ENCODE measurements at places on chromosomes 16 and 17. TPM values are rescaled to one million over a fixed set of nuclear protein-coding genes. Genes with fewer than 3 reads are reported as not detected.

DNA sequence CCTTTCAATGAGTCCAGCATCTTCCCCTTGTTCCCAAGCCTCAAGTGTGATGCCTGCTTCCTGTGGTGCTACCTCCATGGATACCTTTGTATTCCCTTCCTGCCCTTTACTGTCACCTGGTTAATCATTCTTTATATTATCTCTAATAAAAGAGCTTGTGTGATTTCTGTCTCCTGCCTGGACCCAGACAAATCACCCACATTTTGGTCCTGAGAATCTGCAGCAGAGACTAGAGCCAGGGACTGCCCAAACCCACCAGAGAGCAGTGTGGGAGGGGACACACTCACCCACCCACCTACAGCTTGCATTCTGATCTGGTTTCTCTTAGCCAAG lies 30.2 kb downstream of the CDRT4 start:
- peaks cover 11% of the 10 kb centered on the region for H3K36me3 ChIP-seq
- H3K27ac ChIP-seq = no peak overlapping the region
- H3K4me1 ChIP-seq = peaks cover 3% of the 10 kb centered on the region
- peak overlapping the region; percentile 23 for H3K4me3 ChIP-seq

The AOC2 gene
- 0.67 TPM for total RNA-seq

DNA sequence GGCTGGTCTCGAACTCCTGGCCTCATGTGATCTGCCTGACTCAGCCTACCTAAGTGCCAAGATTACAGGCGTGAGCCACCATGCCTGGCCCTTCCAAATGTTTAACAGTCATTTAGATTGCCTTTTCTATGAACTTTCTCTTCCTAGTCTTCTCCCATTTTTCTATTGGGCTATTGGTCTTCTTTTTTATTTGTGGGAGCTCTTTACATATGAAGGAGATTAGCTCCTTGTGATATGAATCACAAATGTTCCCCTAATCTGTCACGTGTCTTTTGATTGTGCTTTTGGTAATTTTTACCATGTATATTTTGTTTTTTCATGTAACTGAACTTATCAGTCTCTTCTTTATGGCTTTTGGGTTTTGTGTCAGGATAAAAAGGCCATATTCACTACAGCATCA lies 11.9 kb downstream of the ADCY7 start:
- H3K4me3 ChIP-seq = no peak overlapping the region
- peaks cover 71% of the 10 kb centered on the region for H3K4me1 ChIP-seq
- H3K36me3 ChIP-seq = peaks cover 9% of the 10 kb centered on the region

The NR1D1 gene
- total RNA-seq = 0.65 TPM

The NFATC2IP gene
- total RNA-seq = 58.2 TPM

The SLC4A1 gene
- total RNA-seq = 0.19 TPM

GRCh38 chr17:77657839-77658238 lies 300.7 kb upstream of the TNRC6C start:
- no peaks in the 10 kb centered on the region for H3K4me1 ChIP-seq
- no peak overlapping the region for H3K4me3 ChIP-seq
- no peak for DNase-seq
- no peak overlapping the region for H3K27ac ChIP-seq

DNA sequence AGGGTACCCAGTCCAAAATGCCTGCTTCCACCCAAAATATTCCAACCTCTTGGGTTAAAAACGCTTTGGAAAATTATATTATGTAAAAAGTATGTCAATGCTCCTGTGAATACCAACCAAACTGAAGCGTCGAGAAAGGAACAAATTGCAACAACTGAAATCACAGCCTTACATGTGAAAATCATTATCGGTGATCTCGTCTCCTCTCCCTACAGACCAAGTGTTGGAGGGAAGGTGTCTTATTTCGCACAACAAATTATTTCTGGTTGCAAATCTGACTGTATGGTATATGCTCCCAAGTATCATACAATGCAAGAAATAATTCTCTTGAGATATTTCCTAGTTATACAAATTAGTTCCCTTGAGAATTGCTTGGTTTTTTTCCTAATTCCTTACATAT lies 89.3 kb upstream of the CDYL2 start:
- no peak overlapping the region for H3K4me3 ChIP-seq
- H3K36me3 ChIP-seq = no peaks in the 10 kb centered on the region
- H3K27ac ChIP-seq = no peak overlapping the region

DNA sequence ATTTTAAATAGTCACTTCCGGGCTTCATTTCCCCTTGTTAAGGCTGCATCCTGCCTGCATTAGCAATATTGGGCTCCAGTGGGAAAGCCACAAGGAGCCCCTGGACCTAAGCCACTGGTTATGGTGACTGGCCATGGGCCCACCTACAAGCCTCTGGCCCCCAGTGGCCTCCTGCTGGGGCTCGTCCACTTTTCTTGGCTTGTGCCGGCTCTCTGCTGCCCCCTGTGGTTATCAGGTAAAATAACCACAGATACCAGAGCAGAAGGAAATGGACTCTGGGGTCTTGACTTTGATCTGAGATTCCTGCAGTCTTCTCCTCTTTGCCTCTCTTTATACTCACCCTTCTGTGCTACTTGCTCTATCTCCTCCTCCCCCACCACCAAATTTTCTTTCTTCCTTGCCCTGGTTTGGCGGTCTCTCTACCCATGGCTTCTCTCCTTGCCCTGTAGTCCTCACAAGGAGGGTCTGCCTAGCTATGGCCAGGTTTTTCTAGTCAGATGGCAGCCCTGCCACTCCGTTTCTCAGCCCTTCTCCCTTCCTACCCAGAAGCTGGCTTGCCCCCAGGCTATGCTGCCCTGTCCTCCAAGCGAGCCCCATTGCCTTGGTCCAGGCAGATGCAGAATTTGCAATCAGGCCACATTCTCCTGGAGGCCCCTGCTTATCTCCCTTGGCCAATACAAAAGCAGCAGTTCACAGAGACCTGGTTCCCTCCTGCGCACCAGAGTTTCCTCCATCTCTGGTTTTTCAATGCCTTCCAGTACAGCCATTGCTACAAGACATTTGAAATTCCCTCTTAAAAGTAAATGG lies 82.9 kb upstream of the RCVRN start:
- peaks cover 48% of the 10 kb centered on the region for H3K4me1 ChIP-seq
- H3K36me3 ChIP-seq = 0 out of 2 replicates have a peak, but pooled peaks cover 14% of the 10 kb centered on the region
- DNase-seq = peak; percentile 85

The FBXW10B gene
- total RNA-seq = 0.26 TPM

- no peak overlapping the region for H3K4me3 ChIP-seq
- no peaks in the 10 kb centered on the region for H3K36me3 ChIP-seq
- H3K4me1 ChIP-seq = no peaks in the 10 kb centered on the region
- DNase-seq = no peak
- H3K27me3 ChIP-seq = no peaks in the 10 kb centered on the region
Measured at GRCh38 chr17:81193470-81194224, 27.6 kb upstream of the AATK start.

- peaks cover 45% of the 10 kb centered on the region for H3K4me1 ChIP-seq
- H3K27ac ChIP-seq = peak overlapping the region; percentile 82
- no peaks in the 10 kb centered on the region for H3K36me3 ChIP-seq
- peak; percentile 96 for DNase-seq
- no peaks in the 10 kb centered on the region for H3K27me3 ChIP-seq
- H3K4me3 ChIP-seq = peak overlapping the region; percentile 78
Measured at GRCh38 chr16:30092373-30093010, 768 bp upstream of the TBX6 start.

DNA sequence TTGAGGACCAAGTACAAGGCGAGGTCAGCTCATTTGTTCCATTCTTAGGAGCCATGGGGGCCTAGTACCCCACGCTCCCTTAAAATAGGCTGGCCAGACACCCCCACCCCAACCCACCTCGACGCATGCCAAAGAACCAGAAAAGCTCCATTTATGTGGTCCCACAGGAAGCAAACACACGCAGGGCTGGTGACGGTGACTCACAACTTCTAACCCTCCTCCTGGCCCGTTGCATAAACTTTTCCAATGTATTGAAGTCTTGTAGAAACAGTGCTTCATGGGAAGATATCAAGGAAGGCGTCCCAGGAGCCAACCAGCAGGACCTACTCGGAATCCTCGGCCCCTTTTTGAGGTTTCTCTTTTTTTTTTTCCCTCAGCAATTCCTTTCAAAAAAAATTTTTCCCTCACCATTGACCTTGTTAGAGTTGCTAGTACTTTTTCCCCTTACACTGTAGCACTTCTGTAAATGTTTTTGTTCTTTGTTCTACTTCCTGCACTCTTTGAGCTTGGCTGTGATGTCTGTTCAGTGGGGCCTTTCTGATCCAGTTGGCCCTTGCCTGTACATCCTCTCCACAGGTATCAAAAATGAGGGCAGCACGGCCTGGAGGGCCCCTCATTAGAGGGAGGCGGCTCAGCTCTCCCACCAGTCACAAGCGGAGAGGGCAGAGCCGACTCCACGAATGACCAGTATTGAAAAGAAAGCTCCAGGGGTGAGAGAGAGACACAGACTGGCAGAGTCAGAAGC lies 208.3 kb downstream of the RGS9 start:
- H3K36me3 ChIP-seq = no peaks in the 10 kb centered on the region
- H3K27me3 ChIP-seq = no peaks in the 10 kb centered on the region
- no peak overlapping the region for H3K4me3 ChIP-seq
- no peak overlapping the region for H3K27ac ChIP-seq
- no peak for DNase-seq
- H3K4me1 ChIP-seq = no peaks in the 10 kb centered on the region

GRCh38 chr16:17230932-17231581 lies 239.7 kb downstream of the XYLT1 start:
- no peaks in the 10 kb centered on the region for H3K36me3 ChIP-seq
- H3K27me3 ChIP-seq = no peaks in the 10 kb centered on the region

- peaks cover 22% of the 10 kb centered on the region for H3K36me3 ChIP-seq
- H3K4me3 ChIP-seq = no peak overlapping the region
- peaks cover 19% of the 10 kb centered on the region for H3K4me1 ChIP-seq
- H3K27me3 ChIP-seq = no peaks in the 10 kb centered on the region
- H3K27ac ChIP-seq = no peak overlapping the region
- DNase-seq = no peak
Measured at GRCh38 chr17:74201250-74201649, 2.2 kb upstream of the RPL38 start.

The FBF1 gene
- total RNA-seq = 13.5 TPM

The SALL1 gene
- total RNA-seq = not detected

DNA sequence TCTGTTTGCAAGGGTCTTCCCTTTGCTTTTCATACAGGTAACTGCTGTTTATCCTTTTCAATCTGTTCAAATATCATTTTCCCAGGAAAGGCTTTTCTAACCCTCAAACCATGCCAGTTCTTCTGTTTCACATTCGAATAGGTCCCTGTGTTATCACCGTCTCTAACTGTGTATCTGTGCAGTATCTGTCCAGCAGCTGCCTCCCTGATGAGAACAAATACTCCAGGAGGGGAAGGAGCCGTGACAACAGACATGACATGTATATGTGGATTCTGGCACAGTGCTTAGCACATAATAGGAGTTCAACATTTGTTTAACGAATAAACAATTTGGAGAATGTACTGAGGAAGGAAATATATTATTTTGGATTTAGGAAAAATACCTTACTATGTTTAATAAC lies 95.7 kb downstream of the STX8 start:
- no peaks in the 10 kb centered on the region for H3K4me1 ChIP-seq
- no peak for DNase-seq
- H3K4me3 ChIP-seq = no peak overlapping the region
- H3K27ac ChIP-seq = no peak overlapping the region

- no peak overlapping the region for H3K4me3 ChIP-seq
- H3K36me3 ChIP-seq = no peaks in the 10 kb centered on the region
- no peak overlapping the region for H3K27ac ChIP-seq
- no peaks in the 10 kb centered on the region for H3K27me3 ChIP-seq
Measured at GRCh38 chr17:43431714-43432523, 33.1 kb downstream of the ARL4D start.

GRCh38 chr17:75521951-75522727 lies 3.4 kb upstream of the LLGL2 start:
- H3K27me3 ChIP-seq = no peaks in the 10 kb centered on the region
- DNase-seq = no peak
- H3K27ac ChIP-seq = no peak overlapping the region
- H3K36me3 ChIP-seq = no peaks in the 10 kb centered on the region
- peaks cover 32% of the 10 kb centered on the region for H3K4me1 ChIP-seq

- H3K4me3 ChIP-seq = no peak overlapping the region
- no peaks in the 10 kb centered on the region for H3K27me3 ChIP-seq
- H3K36me3 ChIP-seq = peaks cover 4% of the 10 kb centered on the region
Measured at GRCh38 chr16:71700831-71701230, 23.7 kb downstream of the PHLPP2 start.

DNA sequence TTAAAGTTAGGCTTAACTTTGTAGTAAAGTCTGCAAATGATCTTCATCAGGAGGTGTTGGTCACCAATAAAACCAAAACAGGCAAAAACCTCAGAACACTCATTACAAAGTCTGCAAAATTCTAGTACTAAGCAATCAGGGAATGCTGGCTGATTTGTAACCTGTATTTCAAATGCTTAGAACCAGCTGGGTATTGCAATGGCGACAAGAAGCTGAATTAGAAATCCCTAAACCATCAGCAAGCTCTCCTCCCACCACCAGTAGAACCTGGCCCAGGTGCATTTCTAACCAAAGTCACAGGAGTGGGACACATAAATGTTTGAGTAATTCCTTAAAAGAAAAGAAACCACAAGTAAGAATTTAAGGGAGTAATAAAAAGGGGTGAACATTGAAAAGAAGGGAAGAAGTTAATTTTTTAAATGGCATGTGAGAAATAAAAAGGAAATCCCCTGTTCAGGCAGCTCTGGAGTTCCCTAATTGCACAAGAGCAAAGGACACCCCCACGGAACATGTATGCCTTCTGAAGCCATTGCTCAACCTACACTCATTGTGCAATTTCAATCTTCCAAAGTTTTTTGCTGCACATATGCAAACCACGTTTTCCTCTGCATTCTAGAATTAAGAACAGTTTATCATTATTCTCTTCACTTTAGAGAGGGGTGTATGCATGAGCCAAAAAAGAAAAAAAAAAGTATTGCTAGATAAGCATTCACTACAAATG lies 102.9 kb downstream of the HIC1 start:
- H3K27ac ChIP-seq = no peak overlapping the region
- H3K36me3 ChIP-seq = no peaks in the 10 kb centered on the region
- no peak overlapping the region for H3K4me3 ChIP-seq
- peaks cover 9% of the 10 kb centered on the region for H3K4me1 ChIP-seq
- H3K27me3 ChIP-seq = no peaks in the 10 kb centered on the region

- H3K27me3 ChIP-seq = no peaks in the 10 kb centered on the region
- peak; percentile 88 for DNase-seq
- H3K4me3 ChIP-seq = peak overlapping the region; percentile 74
- no peaks in the 10 kb centered on the region for H3K36me3 ChIP-seq
Measured at GRCh38 chr16:66551348-66551759, 1.0 kb upstream of the CKLF start.

GRCh38 chr17:81037798-81038733 lies 3.1 kb downstream of the BAIAP2 start:
- peaks cover 5% of the 10 kb centered on the region for H3K4me1 ChIP-seq
- H3K4me3 ChIP-seq = no peak overlapping the region
- no peaks in the 10 kb centered on the region for H3K27me3 ChIP-seq
- no peak overlapping the region for H3K27ac ChIP-seq
- H3K36me3 ChIP-seq = no peaks in the 10 kb centered on the region

The TBC1D3I gene
- not detected for total RNA-seq

GRCh38 chr16:30964574-30965226 lies 7.1 kb downstream of the SETD1A start:
- H3K4me1 ChIP-seq = no peaks in the 10 kb centered on the region
- H3K4me3 ChIP-seq = no peak overlapping the region
- no peak for DNase-seq
- no peak overlapping the region for H3K27ac ChIP-seq
- H3K36me3 ChIP-seq = peaks cover 52% of the 10 kb centered on the region

The TEKT5 gene
- total RNA-seq = 1.6 TPM
